ENCODE measurements at places on chromosomes 2 and 18.

- no peak for DNase-seq
Observed at GRCh38 chr2:26513261-26513660, 35.3 kb upstream of the OTOF start.

DNA sequence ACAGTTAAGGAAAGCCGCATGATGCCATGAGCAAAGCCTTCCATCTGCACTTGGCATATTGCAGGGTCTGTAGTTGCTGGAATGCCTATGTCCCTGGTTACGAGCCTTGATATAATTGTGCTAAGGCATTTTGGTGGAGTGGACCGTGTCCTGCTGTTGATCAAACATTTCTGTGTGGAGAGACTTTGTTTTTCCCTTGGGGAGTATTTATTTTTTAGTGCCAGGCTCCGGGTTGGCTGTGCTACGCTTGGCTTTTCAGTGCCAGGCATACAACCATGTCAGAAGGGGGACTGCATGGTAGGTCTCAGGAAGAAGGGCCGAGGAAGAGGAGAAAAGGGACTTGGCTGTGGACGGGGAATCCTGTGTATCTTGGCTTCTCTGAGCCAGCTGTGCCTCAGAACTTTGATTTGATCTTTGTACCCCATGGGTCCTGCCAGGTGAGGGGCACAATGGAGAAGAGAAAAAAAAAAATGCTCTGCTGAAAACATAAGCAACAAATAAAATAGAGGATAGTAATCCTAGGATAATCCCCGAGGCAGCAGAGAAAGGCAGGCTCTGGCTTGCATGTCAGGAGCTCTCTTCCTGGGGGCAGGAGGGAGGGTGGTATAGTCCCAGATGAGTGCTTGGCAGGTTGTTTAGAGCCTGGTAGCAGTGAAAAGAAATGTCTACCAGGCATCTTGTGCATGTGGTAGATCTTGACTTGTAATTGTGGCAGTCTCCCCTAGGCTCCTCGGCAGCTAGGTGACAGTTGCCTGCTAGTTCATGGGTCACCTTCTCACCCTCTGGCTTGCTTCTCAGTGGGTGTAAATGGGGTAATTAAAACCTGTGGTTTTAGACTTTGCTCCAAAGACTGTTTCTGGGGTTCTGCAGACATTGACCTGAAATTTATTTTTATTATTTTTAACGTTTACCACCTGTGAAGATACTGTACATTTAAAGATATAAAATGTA lies 233.0 kb downstream of the NEDD4L start:
- DNase-seq = no peak

DNA sequence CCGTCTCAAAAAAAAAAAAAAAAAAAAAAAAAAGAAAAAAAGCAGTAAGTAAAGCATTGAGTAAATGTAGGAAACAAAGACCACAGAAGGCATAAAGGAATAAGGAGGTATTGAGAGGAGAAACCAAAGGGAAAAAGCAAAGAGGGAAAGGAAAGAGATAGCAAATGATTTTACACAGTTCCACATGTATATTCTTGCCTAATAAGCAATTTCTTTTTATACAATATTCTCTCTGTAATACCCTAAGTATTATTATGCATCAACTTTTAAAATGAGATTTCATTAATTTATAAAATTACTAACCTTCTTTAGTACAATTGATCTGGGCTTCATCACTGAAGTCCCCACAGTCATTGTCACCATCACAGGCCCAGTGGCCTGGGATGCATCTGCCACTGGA lies 1180.9 kb downstream of the LRP1B start:
- no peak for DNase-seq

- DNase-seq = no peak
Observed at GRCh38 chr18:27922780-27923179, 254.2 kb downstream of the CDH2 start.

DNA sequence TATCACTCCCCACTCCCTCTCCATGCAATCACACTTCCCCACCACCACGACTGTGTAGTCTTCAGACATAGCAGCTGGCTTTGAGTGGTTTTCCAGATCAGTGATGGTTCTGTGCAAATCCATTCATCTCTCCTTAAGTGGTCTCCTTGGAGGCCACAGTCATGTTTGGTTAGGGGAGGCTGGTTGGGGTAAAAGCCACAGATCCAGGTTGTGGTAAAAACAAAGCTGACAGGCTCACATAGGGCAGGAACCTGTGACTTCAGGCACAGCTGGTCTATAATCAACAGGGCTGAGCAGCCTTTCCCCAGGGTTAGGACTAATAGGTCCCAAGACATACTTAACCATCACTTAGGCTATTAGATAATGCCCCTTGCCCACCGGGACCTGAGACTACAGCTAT lies 46.2 kb upstream of the FZD7 start:
- no peak for DNase-seq

DNA sequence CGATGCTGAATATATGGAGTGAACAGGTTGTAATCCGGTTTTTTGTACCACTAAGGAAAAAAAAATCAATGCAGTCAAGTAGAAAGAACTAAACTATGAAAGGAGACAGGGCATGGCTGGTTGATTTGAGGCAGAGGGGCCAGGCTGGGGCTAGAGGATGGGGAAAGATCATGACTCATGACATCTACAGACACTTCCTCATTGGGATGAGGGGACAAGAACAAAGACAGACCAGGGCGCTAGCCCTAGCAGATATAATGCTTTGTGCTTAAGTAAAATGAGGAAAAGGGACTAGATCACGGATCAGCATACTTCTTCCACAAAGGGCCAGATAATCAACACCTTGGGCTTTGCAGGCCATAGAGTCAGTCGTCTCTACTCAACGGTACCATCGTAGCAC lies 55.8 kb downstream of the ST6GAL2 start:
- DNase-seq = no peak

DNA sequence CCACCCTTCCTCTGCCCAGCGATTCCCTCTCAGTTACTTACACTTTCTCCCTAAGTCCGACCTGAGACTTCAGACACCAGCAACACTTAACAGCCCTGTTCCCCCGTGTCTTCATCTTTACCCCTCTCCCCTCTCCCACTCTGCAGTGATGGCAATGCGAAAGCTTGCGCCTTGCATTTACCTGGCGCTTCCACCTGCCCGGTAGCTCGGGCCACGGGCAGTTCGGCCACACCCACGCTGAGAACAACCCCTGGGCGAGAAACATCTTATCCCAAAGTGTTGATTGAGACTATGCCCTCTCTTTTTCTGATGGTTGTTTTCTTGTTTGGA lies 558 bp downstream of the DNAJC10 start:
- DNase-seq = no peak

GRCh38 chr2:237097911-237098702 lies 12.4 kb downstream of the COPS8 start:
- no peak for DNase-seq

DNA sequence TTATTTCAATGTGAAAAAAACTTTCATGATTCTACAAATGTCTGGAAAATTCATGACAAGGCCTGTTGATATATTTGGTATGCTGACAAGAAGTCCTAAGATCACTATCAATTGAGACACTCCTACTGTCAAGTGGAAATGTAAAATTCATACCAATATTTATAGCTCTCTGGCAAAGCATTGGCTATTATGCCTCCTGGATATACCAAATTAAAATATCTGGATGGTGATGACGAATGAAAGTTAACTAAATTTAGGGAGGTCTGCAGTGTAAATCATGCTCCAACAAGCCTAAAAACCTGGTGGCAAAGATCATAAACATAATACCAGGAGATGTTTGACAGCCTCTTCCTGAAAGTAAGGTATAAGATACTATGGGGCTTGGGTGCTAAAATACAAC lies 41.1 kb upstream of the TCF4 start:
- no peak for DNase-seq

GRCh38 chr2:166410828-166411472 lies 35.2 kb upstream of the SCN9A start:
- no peak for DNase-seq
